ENCODE measurements at places on chromosomes 16 and 17.

GRCh38 chr17:55284001-55284884 is 19.5 kb downstream of the HLF start:
- DNase-seq = no peak

DNA sequence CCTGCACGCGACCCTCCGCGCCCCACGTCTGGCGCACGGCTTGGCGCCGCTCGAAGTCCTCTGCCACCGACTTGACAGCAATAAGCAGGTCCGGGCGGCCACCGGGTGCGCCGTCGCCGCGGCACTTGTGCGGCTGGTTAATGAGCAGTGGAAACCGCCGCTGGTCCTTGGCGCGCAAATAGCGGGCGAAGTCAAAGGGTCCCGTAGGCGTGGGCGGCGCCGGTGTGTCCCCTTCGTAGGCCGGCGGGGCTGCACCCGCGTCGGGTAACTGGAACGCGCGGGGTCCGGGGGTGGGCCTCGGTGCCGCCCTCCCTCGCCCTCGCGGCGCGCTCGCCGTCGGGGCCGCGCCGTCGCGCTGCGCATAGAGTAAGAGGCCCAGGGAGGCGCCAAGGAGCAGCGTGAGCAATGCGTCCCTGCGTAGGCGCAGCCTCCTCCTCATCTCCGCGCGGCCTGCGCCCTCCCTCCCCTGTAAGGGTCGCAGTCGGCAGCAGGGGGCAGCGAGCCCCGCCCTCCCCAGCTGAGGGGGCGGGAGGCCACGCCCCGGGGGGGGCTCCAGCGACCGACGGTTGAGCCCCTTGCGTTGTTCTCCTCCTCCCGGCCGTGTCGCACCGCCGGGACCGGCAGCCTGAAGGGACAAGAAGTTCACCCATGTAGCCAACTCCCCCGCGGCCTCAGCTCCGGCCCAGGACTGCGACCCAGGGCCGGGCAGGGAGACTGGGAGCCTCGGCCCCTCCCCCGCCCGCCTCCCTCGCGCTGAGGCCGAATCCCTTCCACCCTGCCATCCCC is 558 bp downstream of the B3GNT9 start:
- peak; percentile 52 for DNase-seq

DNA sequence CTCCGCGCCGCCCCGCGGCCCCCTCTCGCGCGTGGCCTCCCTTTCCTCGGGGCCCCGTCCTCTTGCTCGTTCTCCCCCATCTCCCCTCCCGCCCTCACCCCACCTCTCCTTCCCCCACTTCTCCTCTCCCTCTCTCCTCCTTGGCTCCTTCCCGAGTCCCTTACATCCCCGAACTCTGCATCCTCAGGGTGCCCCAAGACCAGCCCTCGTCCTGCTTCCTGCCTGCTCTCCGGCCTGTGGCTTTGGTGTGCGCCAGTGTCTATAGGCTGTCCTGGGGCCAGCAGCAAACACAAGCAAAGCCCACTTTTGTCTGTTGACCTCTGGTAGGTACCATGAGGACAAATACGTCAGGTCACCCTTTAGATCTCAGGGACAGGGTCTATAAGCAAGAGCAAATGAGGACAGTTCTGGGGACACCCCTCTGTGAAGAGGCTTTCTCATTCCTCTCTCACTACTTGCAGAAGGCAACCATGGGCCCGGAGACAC is 284 bp upstream of the COPZ2 start:
- no peak for DNase-seq

DNA sequence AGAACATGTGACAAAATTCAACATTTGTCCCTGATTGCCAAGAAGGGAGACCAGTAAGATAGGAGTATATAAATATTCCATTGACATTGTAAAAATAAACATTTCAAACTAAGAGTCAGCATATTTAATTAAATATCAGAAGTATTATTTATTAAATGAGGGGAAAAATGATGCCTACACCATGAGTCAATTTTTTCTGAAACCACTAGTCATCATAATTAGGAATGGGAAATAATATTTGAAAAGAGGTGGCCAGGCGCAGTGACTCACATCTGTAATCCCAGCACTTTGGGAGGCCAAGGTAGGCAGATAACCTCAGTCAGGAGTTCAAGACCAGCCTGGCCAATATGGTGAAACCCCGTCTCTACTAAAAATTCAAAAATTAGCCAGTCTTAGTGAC is 2.1 kb downstream of the CMTM1 start:
- DNase-seq = no peak

DNA sequence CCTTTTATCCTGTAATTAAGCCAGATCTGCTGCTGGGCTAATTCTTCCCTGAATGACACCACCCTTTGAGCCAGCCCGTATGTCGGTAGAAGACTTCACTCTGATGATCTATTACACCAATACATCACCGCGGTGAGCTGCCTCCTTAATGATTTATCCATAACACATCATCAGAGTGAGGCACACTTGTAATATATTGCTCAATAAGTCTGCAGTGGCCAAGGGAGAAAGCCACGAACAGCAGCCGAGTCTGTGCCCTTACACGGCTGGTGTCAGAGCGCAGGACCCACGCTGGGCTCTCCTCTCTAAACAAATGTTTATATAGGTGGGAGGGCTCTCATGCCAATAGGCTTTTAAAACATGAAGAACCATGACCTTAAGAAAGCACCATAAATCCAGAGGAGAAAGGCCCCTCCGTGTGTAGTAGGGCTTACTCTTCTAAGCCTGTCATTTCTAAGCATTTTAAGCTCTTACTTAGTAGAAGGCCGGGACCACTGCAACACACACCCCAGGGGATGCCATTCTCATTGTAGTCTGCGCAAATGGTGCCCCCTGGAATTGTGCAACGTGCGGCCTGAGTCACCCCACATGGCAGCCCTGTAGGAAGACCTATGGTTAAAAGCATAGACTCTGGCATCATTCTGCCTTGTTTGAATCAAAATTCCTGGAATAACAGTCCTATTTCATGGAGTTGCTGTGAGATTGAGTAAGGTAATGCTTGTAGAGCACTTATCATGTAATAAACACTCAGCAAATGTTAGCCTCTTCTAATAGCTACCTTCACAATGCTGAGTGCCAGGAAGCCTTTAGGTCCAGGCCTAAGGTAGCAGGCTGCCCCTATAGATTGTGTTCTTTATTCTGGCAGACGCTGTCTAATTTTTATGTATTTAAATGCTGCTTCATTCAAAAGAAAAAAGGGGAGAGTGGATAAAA is 26.1 kb downstream of the MRPS23 start:
- DNase-seq = no peak

GRCh38 chr16:67404740-67405226 is 11.5 kb upstream of the TPPP3 start:
- no peak for DNase-seq

GRCh38 chr16:75320435-75320834 is 69.0 kb upstream of the BCAR1 start:
- DNase-seq = peak; percentile 67

GRCh38 chr17:78795861-78796516 is 13.9 kb upstream of the CYTH1 start:
- DNase-seq = no peak

- no peak for DNase-seq
These were observed 5.7 kb upstream of the SNAI3 start for GRCh38 chr16:88691924-88692560.

DNA sequence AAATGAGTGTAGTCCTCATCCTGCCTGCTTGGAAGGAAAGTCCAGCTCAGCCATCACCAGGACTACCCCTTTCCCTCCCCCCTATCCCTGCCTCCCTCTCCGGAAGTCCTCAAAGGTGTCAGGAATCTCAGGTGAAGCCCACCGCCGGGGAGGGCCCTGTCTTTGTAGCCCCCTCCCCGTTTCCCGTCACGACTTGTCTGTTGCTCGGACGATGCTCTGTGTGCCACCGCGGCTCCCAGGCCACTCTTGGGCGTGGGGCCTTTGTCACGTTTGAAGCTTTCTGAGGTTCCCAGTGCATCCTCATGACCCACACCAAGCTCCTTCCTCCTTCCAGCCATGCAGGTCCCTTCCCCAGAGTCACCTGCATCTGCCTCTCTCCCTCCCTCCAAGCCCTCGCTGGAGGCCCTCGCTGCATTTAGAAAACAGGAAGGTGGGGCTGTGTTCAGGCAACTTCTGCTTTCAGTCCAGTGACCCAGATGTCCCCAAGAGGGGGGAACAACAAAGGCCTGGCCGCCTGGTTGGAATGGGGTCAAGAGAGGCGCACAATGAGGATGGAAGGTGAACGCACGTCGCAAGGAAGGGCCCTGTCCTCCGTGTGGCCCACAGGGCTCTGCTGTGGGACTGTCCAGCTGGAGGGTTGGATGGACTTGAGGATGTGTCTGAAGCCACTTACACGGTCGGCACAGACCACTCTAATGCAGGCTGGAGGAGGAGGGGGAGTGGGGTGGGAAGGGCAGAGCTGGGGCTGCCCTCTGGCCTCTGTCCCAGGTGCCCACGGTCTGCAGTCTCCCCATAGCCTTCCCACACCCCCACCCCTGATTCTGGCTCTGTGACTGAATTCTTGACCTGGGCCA is 59.9 kb downstream of the OR1D5 start:
- DNase-seq = no peak

DNA sequence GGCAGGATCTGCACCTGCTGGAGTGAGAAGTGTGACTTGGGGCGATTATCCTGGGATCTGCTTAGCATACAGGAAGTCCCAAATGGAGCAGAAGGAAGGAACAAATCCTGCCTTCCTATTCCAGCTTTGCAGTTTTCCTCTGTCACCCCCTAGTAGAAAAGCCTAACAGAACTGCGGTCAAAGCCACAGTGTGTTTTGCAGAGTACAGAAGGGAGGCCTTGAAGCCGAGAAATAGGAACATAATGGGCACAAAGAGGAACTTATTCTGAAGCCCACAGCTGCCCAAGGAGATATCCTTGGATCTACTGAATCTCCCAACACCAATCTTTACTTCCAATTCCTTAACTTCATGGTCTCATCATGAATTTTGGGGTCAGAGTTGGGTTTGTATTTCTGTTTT is 8.5 kb downstream of the KRTAP1-5 start:
- no peak for DNase-seq

DNA sequence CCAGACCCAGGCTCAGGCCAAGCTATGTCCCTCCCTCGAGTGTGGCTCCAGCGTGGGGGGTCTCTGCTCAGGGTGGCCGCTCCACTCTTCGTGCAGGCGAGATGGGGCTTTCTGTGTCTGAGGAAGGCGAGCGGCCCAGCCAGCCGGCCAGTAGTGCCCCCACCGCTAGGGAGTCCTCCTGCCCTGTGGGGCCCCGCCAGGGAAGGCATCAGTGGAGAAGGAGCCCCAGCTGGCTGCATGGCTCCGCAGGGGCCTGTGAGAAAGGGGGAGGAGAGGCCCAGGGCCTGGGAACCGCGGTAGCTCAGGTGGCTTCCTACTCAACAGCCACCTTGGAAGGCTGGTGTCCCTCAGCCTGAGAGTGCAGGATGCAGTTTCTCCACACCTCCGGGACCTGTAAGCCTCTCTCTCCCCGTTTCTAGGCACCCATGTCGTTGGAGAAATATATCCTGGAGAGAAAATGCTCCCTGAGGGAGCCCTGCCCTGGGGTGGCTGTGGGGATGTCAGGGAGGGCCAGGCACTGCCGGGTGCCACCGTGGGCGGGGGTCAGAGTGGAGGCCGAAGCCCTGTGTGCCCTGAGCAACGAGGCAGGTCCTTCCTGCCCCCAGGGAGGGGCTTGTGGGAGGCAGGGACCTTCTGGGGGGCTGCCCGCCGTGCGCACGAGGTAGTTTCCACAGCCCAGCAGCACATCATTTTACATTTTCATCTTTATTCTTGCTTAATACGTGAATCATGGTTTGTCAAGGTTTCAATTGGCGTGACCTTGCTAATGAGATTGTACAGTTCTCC is 3.3 kb downstream of the PIGQ start:
- DNase-seq = no peak

- no peak for DNase-seq
These were observed 20.7 kb downstream of the TMEM204 start for GRCh38 chr16:1553946-1554825.

DNA sequence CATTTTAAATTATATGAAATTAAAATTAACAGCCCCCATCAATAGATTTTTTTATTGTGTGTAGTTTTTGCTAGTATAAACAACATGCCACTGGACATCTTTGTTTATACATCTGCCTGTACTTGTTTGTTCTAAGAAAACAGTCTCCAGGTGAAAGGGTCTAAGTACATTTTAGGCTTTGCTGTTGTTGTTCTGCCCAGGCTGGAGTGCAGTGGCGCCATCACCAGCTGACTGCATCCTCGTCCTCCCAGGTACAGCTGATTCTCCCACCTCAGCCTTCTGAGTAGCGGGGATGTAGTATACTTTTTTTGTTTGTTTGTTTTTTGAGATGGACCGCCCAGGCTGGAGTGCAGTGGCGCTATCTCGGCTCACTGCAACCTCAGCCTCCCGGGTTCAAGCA is 25.5 kb downstream of the C17orf58 start:
- no peak for DNase-seq

GRCh38 chr16:55701442-55702319 is 45.9 kb downstream of the SLC6A2 start:
- peak; percentile 39 for DNase-seq

GRCh38 chr17:38429476-38430100 is 1.3 kb downstream of the ARHGAP23 start:
- DNase-seq = no peak

- DNase-seq = no peak
These were observed 42.1 kb upstream of the CDH13 start for GRCh38 chr16:82584553-82585152.

DNA sequence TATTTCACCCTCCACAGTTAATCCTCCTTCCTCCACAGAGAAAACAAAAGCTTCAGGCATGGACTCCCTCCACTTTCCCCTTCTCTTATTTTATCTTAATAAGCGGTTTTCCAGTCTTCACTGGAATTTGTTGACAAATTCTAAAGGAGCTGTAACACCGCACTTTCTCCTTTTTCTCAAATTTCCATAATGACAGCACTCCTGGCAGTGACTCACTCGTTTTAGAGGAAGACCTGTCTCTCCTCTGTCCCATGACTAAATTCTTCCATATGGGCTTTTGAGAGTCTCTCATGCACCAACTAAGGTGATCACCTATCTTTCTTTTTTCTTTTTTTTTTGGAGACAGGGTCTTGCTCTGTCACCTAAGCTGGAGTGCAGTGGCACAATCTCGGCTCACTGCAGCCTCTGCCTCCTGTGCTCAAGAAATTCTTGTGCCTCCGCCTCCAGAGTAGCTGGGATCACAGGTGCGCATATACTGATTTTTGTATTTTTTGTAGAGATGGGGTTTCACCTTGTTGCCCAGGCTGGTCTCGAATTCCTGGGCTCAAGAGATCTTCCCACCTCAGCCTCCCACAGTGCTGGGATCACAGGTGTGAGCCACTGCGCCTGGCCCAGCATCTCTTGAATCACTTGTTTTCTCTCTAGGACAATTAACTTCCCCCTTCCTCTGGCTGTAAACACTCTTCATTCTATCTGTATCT is 7.7 kb downstream of the ITGAM start:
- no peak for DNase-seq

DNA sequence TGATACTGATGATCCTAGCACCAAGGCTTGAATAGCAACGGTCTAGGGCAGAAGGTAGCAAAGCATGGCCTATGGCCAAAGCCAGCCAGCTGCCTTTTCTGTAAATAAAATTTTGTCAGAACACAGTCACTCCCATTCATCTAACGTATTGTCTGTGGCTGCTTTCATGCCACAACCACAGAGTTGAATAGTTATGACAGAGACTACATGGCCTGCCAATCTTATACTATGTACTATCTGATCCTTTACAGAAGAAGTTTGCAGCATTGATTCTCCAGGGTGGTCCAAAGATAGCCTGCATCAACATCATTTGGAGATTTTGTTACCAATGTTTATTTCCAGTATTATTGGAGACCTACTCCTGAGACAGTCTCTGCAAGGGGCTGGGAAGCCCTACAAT is 19.9 kb upstream of the MMD start:
- DNase-seq = no peak

Measured in LHCN-M2 (cell line).